ENCODE measurements at places on chromosomes 13 and 19.
A peak's percentile ranks its signal among the peaks of the same experiment; 100 is the strongest.

- DNase-seq = peak; percentile 76
Measured at GRCh38 chr13:113837560-113838355, 26.1 kb downstream of the GAS6 start.

DNA sequence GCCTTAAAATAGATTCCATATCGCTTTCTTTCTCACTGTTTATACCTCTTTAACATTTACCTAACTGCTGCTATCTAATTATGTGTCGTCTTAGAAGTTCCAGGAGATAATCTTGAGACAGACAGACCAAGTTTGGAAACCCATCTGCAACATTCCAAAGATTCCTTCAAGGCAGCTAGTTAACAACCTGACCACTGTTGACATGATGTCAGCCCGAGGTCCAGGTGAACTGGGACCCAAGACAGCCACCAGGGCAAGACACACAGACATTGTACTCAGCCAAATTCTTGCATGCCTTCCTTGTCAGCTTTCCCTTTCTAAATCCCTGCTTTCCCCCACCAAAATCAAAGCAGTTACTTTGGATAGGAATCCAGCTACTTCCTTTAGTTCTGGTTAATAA lies 1476.5 kb upstream of the PRR20A start:
- no peak for DNase-seq

- DNase-seq = no peak
Measured at GRCh38 chr19:49855277-49855675, 4.3 kb downstream of the PTOV1 start.

- DNase-seq = no peak
Measured at GRCh38 chr13:48185018-48185417, 48.0 kb upstream of the ITM2B start.

DNA sequence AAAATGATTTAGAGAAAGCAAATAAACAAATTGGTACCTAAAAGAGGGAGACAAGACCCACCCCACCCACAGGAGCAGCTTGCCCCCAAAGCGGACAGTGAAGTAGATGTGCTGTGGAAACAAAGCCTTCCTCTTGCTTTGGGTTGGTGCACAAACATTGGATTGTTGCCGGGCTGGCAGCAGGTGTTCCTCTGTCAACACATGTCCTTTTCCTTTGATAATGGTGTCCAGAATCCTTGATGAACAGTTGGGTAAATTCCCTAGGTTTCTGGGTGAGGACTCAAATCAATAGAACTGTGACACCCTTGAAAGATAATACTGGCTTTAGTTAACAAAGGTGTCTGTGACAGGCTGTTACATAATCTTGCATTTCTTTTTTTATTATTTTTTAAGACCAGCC lies 311.8 kb downstream of the SPRY2 start:
- no peak for DNase-seq

- no peak for DNase-seq
Measured at GRCh38 chr13:81771951-81772350, 1431.0 kb upstream of the SPRY2 start.

- no peak for DNase-seq
Measured at GRCh38 chr13:49936968-49937273, 781 bp upstream of the SPRYD7 start.

DNA sequence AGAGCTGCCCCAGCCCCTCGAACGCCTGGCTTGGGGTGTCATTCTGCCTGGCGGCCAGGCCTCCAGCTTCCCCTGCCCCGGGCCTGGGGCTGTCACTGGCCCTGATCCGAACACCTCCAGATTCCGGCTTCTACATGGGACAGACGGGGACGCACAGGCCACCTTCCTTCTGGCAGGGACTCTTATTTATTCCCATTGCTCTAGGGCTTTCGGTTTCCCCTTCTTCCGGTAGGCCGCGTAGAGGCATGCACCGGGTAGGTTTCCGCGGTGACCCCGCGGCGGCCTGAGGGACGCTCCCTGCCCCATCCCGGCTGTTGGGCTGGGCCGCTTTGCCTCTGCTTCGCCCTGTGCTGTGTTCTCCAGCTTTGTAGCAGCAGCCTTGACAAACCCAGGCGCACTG lies 28.2 kb downstream of the CERS1 start:
- no peak for DNase-seq

DNA sequence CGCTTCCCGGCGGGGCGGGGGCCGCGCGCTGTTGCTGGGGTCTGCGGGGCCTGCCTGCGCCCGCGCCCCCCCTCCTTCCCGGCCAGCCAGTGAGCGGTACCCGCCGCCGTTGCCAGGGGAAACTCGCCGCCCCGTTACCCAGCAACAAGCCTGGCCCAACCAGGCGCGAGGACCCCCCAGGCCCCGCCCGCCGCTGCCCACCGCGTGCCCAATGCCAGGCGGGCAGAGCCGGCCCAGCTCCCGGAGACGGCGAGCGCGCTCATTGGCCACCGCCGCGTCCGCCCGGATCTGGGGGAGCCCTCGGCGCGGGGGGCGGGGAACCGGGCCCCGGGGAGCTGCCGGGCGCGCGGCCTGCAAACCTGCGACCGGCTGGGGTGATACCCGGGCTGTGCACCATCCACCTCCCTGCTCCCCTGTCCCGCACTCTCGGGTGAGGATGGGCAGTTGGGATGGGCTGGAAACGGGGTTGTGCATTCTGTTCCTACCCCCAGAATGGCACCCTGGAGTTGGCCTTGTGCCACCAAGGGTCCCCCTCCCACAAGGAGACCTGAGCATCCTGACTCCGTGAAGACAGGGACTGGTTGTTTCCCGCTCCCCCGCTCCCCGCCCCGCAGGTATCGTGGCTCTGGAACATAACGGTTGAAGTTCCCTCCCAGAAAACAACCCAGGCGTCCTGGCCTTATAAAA lies 8.8 kb upstream of the BBC3 start:
- peak; percentile 83 for DNase-seq

- no peak for DNase-seq
Measured at GRCh38 chr19:18014197-18014596, 6.2 kb downstream of the ARRDC2 start.

GRCh38 chr13:111247552-111247951 lies 72.9 kb upstream of the TEX29 start:
- DNase-seq = peak; percentile 72

- no peak for DNase-seq
Measured at GRCh38 chr19:12937093-12937926, 1.1 kb upstream of the CALR start.
